ENCODE measurements at places on chromosomes 2 and 18. TPM values are rescaled to one million over a fixed set of nuclear protein-coding genes. Genes with fewer than 3 reads are reported as not detected.

ZSWIM2 gene
- not detected for total RNA-seq

RGPD4 gene
- total RNA-seq, result not detected

MLPH gene
- not detected for total RNA-seq

DPP4 gene
- 1.2 TPM for total RNA-seq

CHST10 gene
- total RNA-seq, result 9.9 TPM
